Ammon's horn (tissue), 1 donor: ENCODE measurements at places on chromosomes 5 and 9.

- DNase-seq = peak; percentile 26
Measured at GRCh38 chr5:179254638-179255271, 90.5 kb downstream of the ADAMTS2 start.

DNA sequence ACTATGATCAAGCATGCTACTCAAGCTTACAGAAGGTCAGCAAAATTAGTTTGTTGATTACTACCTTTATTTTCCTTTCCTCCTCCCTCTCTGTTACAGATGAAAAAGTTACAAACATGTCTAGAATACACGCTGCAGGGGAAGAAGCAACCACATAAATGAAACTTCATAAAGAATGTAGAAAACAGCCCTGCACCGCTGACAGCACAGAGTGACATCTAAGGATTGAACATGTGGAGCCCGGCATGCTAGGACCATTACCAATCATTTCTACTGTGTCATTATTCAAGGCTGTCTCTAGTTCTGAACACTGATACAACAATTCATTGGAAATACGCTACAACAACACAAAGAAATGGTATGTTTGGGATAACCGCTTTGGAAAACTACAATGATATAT, 261.1 kb downstream of the MLLT3 start:
- no peak for DNase-seq

DNA sequence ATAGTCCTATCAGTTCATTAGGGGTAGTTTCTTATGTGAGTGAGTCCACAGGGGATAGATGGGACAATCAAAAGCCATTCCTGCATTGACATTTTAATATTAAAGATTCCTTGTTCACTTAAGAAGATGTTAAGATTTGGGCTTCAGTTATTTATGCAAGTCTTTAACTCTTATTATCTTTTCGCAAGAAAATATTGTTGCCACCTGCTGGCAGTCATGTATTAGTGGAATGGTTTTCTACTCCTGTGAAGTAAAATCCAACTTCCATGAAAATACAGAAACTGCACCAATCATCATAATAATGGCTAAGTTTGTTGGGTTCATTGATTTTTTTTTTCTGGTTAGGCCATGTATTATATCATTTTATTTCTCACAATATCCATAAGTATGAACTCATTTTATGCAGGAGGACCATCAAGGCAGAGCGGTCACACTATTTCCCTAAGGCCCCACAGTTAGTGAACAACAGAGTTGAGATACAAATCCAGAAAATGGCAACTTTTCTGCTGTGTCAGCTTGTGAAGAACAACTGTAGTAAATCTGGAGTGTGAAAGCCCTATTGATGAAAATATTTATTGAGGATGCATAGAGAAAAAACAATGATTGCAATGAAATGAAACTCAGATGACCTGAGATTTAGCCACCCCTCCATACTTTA, 88.5 kb upstream of the TXNDC8 start:
- DNase-seq = peak; percentile 12

DNA sequence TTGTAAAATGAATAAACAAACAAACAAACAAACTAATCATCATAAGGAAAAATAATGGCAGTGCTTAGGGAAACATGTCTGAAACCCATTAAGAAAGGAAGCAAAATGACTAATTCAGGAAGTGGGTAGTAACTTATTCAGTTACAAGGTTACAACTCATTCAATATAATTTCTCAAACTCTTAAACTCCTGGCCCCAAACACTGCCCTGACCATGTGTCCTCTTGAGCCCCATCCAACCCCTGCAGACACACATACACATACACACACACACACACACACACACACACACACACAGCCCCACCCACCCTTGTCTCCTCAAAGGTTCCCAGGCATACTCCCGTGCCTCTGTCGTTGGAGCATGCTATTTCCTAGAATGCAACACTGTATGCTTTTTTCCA, 193.9 kb downstream of the SEC61B start:
- no peak for DNase-seq

- no peak for DNase-seq
Measured at GRCh38 chr9:16726029-16726428, 144.4 kb downstream of the BNC2 start.

GRCh38 chr5:148913985-148914431, 87.6 kb downstream of the ADRB2 start:
- DNase-seq = no peak

DNA sequence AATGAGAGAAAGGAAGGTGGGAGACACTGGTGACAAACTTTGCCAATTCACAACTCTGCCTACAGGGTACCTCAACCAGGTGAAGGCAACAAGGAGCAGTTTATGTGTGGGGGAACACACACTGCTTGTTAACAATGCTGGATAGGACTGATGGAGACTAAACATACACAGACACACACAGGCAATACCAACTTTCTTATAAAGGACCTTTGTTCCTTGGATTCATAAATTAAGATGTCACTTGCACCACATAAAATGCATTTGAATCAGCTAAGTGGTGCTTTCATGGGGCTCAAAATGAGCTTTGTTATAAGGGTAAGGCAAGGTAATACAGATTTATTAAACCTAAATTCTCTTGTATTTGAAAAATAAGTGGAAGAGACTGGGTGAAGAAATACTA, 4.0 kb downstream of the TSTD2 start:
- no peak for DNase-seq

DNA sequence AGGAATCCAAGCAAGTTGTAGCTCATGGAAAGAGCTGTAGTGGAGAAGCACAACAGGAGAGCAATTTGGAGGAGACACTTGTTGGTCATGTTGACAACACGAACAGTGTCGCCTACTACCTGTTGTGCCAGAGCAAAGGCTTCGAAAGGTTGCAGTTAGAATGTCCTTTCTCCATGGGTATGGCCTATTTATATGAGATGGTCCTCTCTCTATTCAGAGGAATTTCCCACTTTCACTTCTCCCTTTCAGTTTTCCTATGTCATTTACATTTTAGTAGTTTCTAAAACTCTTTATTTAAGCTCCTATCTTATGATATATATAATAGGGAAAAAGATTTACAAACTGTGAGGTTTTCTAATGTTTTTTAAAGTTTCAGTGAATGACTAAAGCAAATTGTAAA, at the start of gene IFNB1:
Gene IFNB1, minus strand, starts transcription at position 162 of the 400 bp plus-strand sequence. Its CDS starts 73 bp downstream, at position 89.
- no peak for DNase-seq

- no peak for DNase-seq
Measured at GRCh38 chr9:114804505-114804904, 1.3 kb downstream of the TNFSF15 start.

DNA sequence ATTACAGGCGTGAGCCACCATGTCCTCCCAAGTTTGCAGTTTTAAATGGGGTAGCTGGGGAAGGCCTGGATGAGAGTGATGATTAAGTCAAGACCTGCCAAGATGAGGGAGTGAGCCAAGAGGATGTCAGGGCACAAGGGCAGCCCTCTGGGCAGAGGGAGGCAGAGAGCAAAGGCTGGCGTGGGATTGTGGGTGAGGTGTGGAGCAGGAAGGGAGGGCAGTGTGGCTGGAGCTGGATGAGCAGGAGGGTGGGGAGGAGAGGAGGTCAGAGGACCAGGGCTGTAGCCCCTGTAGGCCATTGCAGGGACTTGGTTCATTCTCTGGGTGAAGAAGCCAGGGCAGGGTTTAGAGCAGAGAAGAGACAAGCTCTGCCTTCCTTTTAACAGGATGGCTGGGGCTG, 53.7 kb upstream of the CTNNA1 start:
- no peak for DNase-seq

DNA sequence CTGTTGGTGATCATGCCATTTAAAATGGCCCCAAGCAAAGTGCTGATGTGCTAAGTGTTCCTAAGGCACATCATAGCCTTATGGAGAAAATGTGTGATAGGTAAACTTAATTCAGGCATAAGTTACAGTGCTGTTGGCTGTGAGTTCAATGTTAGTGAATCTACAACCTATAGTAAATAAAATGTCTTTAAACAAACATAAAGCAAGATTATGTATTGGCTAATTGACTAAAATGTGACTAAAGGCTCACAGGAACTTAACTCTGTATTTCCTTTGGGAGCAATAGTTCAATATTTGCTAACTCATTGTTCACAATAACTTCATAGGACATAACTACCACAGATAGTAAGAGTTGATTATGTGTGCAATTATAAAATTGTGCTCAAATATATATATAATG, 49.4 kb upstream of the LRRC19 start:
- no peak for DNase-seq

DNA sequence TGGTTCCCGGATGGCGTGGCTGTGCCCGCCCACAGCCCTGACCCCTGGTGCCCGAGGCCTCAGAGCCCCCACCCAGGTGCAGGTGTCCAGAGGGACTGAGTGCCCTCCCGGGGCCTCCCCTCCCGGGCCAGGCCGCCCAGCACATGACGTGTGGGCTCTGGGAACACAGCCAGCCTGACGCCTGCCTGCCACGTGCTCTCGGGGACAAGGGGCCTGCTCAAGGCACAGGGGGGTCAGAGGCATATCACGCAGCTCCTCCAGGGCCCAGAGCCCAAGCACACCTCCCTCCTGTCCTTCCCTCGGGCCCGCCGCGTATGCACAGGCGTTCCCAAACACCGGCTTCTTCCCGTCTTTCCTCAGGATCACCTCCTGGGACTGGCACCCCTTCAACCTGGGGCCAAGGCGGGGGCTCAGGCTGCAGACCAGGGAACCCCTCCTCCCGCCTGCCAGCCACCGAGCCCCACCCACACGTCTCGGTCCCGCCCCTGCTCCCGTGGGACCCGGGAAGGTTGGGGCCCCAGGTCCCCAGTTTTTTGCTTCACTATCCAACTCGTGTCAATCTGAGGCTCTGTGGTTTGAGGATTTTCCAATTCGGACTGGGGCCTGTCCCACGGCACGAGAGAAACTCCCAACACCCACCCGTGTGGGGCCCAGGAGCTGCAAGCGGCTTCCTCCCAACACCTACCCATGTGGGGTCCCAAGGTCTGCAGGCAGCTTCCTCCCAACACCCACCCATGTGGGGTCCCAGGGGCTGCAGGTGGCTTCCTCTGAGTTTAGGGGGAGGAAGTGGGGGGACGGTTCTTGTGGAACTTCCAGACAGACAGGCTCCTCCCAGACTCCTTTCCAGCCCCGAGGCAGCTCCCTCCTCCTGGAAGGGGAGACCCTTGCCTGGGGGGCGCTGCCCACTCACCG, 1.5 kb downstream of the LCN10 start:
- DNase-seq = no peak

DNA sequence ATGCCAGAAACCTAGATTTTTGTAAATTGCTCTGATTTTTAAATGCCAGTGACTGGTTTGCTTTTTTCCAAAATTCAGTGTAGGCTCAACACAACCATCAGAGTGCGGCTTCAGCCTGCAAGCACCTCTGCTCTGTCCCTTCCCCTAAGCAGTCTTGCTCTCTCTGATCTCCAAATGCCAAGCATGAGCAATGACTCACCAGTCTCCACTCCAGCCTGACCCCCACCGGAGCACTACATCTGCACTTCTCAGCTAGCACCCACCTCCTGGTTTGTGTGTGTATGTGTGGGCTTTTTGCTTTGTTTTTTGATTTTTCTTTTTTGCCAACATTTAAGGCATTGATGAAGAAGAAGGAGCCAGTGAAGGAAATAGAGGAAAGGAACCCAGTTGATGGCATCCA, 61.4 kb upstream of the ADRA1B start:
- DNase-seq = peak; percentile 17

DNA sequence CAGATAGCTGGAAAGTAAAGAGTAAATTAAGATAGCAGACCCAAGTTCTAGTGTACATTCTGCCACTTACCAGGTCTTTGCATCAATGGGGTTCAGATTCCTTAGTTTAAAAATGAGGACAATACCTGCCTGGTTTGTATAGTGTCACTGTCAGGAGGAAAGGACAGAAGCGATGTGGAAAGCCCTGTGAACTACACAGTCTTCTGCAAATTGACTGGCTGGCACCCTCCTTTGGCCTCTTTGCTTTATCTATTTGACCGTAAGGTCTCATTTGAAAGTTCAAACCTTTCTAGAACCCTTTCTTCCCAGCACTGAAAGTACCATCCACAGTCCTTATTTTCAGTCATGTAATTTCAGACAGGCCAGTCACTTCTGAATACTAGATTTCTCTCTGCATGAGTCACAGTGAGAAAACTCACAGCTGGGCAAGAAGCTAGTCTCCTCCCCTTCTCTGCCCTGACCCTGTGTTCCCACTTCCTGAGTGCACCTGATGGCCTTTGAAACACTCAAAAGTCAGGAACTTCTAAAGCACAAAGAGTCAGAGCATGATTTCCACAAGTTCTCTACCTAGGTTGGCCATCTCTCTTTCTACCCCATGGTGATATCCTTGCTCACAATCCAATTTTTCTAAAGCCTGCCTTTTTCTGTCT, 91.3 kb upstream of the RASEF start:
- no peak for DNase-seq

DNA sequence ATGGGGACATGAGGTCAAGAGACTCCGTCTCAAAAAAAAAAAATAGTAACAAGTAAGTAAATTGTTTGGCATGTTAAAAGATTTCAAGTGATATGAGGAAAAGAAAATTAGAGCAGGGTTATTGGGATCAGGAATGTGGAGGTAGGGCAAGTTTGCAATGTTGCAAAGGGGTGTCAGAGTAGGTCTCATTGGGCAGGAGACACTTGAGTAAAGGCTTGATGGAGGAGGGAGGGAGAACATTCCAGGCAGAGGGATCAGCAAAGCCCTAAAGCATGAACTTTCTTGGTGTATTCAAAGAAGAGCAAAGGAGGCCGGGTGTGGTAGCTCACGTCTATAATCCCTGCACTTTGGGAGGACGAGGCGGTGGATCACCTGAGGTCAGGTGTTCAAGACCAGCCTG, 87.1 kb upstream of the HAND1 start:
- no peak for DNase-seq

- no peak for DNase-seq
Measured at GRCh38 chr5:29896646-29897045, 1296.8 kb upstream of the CDH6 start.

GRCh38 chr9:112048924-112049691, 126.0 kb downstream of the SUSD1 start:
- DNase-seq = no peak

GRCh38 chr5:151026679-151027078, 6.3 kb downstream of the GPX3 start:
- no peak for DNase-seq

- DNase-seq = no peak
Measured at GRCh38 chr9:2339416-2339815, 282.2 kb upstream of the VLDLR start.

GRCh38 chr5:120678279-120678678, 214.2 kb downstream of the PRR16 start:
- DNase-seq = no peak

- DNase-seq = no peak
Measured at GRCh38 chr5:136104306-136104965, 28.2 kb upstream of the SMAD5 start.

- DNase-seq = no peak
Measured at GRCh38 chr5:158940977-158941376, 158.7 kb downstream of the EBF1 start.

DNA sequence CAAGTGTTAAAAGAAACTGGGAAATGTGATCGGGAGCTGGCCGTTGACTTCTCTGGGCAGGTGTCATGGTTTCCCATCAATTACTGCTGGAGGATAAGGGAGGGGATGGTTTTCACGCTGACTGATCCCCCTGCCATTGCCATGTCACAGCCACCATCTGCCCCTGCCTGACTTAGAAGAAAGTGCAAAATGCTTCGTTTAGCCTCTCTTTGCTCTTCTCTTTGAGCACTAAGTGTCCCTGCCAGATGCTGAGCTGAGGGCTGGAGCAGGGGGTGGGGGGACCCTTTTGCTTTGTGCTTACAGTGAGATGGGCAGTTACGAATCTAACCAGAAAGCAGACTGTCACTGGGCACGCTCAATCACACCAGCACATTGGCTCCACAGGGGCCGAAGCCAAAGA, 138.4 kb upstream of the ALDH1B1 start:
- no peak for DNase-seq

- DNase-seq = peak; percentile 76
Measured at GRCh38 chr5:118628660-118629354, 359.5 kb downstream of the DTWD2 start.

GRCh38 chr5:164255598-164256213, 750.3 kb downstream of the MAT2B start:
- no peak for DNase-seq
